ENCODE measurements at places on chromosomes 11 and 22.

DNA sequence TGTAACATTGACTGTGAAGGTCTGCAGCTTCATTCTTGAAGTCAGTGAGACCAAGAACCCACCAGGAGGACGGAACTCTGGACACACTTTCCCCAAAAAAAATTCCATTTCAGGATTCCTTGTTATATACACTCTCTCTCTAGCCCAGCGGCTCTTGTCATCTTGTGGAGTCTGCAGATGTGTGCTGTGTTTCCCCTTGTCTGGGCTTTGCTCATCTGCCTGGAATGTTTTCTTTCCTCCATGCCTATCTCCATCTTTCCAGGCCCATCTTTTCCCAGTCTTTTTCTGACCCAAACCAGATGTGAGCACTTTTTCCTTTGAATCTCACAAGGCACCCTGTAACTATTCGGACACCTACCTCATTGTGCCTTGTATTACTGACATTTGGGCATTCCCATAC, 5.1 kb upstream of the DRG1 start:
- DNase-seq, result no peak

- no peak for DNase-seq
Measured at GRCh38 chr11:9642894-9643293, 21.0 kb upstream of the SWAP70 start.

DNA sequence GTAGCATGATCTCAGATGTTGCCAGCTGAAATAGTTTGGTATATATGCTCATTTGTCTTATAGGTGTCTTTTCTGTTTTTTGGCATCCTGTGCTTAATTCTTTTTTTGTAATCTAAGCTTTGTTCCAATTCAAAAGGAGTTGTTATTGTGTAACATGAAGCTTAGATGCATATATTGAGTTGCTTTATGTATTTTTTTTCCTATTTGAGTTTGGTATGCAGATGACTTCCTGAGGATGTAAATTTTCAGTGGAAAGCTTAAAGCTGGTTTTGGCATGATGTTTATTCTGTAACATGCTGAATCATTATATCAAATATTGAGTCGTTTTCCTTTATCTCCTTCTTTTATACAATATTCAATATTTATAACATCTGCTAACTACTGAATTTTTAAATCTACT, 69.4 kb downstream of the DDX10 start:
- DNase-seq, result no peak

DNA sequence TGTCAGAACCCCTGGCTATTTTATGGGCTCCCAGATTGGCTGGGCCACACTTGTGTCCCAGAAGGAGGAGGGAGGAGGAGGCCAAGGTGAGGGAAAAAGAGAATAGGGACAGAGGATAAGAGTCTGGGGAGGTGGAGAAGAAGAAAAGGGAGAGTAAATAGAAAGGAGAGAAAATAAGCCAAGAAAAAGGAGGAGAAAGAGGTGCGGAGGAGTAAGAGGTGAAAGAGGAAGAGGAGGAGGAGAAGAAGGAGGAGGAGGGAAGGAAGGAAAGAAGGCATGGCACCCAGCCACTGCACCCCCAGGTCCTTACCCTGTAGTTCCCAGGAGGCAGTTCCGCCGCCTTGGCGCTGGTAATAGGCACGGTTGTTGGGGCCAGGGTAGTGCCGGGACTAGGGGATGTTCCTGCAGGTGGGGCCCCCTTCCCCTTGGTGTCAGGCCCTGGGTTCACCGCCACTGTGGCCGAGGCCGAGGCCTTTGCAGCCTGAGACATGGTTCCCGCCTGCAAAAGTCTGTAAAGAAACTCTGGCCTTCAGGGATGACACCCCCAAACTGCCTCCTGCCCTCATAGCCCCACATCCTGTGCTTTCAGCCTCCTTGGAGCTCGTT, 1.9 kb downstream of the CRYBB1 start:
- DNase-seq, result no peak

GRCh38 chr22:46609175-46609690, 11.0 kb upstream of the GRAMD4 start:
- DNase-seq, result no peak

- no peak for DNase-seq
Measured at GRCh38 chr11:36214976-36215692, 74.1 kb downstream of the COMMD9 start.

DNA sequence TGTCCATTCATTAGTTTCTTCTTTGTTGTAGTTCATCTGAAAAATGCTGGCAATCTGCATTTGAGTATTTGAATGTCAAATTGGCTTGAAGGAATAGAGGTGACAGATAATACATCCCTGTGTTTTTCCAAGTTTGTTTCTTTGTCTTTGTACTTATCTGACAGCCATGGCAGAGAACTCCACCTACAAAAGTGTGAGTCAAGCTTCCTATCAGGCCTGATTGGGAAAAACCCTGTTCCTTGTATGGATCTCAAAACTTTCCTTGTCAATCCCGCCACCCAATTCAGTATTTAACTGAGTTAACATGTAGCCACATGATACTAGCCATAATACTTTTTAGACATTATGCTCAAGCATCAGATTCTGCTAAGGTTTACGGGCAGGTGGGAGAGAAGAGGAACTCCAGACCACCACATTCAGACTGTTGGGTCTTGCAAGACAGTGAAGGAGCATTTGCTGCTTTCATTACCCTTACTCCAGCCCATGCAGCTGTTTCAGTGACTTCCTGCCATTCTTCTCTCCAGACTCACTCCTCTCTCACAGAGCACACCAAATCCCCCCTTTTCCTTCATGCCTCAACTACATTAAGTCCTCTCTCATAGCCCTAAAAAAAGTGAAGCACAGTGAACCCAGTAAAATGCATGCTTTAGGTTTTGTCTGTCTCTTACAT, 65.9 kb downstream of the BLID start:
- DNase-seq, result no peak

- DNase-seq, result no peak
Measured at GRCh38 chr11:134560066-134560465, 148.0 kb upstream of the B3GAT1 start.

GRCh38 chr11:112719736-112720525, 241.3 kb upstream of the NCAM1 start:
- no peak for DNase-seq

DNA sequence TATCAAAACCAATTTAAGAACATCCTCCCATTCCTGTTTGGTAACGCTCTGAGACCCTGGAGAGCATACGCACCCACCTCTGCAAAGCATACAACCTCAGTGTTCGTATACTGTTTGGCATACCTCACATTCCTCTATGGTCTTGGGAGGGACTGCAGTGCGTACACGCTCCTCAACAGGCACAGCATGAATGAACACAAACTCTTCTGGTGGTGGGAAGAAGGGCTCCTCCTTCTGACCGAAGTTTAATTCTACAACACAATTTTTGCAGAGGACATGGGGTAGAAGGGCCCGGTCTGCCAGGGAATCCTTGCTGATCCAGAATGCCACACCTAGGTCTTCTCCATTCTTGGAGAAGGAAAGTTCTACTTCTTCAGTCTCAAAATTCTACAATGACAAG, 5.3 kb downstream of the HNRNPUL2 start:
- no peak for DNase-seq

GRCh38 chr11:8233691-8234424, 29.8 kb downstream of the LMO1 start:
- no peak for DNase-seq

GRCh38 chr11:37804666-37805065, 1206.6 kb upstream of the RAG2 start:
- DNase-seq, result no peak

GRCh38 chr11:59207988-59208451, 4.7 kb downstream of the MPEG1 start:
- no peak for DNase-seq

- no peak for DNase-seq
Measured at GRCh38 chr22:27192135-27192829, 534.9 kb downstream of the MIAT start.

GRCh38 chr11:46240861-46241260, 36.6 kb upstream of the CREB3L1 start:
- no peak for DNase-seq

- DNase-seq, result no peak
Measured at GRCh38 chr11:96070453-96070852, 146.5 kb upstream of the MTMR2 start.

GRCh38 chr11:34647131-34647530, 26.2 kb downstream of the EHF start:
- DNase-seq, result no peak

DNA sequence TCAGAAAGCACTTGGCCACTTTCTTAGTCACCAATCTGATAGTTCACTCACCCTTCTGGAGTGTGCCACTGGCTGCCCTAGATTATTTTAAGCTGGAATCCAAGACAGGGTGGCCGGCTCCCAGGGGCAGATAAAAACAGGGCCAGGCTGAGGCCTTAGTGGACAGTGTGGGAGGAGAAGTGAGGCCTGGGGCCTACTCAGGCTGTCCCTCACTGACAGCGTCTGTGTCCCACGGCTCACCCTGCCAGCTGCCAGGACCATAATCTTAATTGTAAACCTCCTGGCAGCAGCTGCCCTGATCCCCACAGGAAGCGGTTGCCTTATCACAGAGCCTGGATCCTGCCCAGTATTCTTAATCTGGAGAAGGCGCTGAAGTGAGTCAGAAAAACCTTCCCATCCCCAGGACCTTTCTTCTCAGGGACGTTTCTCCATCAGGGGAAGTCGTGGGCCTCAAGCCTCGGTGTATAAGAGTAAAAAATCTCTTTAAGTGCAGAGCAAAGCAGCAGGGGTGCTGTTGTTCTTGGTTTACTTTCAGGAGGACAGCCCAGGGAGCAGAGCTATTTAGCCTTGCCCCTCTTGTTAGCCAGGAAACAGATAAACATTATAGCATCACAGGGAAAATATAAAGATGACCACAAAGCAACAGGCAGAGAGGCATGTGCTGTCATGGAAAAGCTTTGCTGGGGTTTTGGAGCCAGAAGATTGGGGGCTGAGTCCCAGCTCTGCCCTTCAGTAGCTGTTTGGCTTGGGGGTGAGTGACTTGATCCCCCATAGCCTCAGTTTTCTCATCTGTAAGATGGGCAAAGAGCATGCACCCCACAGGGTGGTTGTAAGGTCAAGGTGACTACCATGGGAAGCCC, 39.6 kb downstream of the TSPAN18 start:
- DNase-seq, result no peak

- DNase-seq, result no peak
Measured at GRCh38 chr11:112961146-112961668, at the start of gene NCAM1. NCAM1 (plus strand) TSS chr11:112961420.

- DNase-seq, result no peak
Measured at GRCh38 chr11:8013833-8014232, 26.7 kb downstream of the EIF3F start.

- no peak for DNase-seq
Measured at GRCh38 chr11:26820739-26821138, 98.9 kb upstream of the SLC5A12 start.

DNA sequence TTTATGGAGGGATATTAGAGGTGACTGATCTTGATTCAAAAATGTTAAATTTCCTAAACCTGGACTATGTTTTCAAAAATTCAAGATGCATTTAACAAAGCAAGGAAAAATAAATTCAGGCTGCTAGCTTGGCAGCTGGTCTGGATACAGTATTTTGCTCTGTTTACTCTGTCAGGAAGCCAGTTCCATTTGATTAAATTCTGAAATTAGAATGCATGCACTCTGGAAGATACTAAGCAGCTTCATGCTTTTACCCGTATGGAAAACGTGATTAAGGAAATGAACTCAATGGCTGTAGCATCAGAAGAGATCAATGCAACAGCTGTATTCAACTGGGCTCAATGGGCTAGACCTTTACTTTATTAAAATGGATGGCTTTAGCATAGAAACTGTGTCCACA, 14.2 kb downstream of the C11orf71 start:
- no peak for DNase-seq

GRCh38 chr11:134238956-134239355, 14.2 kb downstream of the THYN1 start:
- no peak for DNase-seq

- DNase-seq, result no peak
Measured at GRCh38 chr11:104136861-104137260, 27.1 kb downstream of the PDGFD start.

DNA sequence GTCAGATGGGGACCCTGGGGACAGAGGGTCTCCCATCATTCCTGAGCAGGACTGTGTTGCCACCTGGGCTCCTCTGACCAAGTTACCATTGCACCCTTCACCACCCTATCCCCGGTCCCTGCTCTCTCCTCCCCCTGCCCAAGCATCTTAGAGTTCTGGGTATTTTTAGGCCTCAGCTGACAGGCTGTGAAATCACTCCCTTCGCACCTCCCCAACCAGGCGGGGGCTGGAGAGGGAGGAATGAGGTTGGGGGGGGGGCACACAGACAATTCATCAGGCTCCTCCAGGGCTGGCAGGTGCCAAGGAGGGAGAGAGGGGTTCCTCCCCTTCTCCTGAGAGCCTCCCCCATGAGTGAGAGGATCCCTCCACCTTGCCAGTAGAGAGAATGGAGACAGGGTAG, 9.0 kb downstream of the SYT7 start:
- no peak for DNase-seq

DNA sequence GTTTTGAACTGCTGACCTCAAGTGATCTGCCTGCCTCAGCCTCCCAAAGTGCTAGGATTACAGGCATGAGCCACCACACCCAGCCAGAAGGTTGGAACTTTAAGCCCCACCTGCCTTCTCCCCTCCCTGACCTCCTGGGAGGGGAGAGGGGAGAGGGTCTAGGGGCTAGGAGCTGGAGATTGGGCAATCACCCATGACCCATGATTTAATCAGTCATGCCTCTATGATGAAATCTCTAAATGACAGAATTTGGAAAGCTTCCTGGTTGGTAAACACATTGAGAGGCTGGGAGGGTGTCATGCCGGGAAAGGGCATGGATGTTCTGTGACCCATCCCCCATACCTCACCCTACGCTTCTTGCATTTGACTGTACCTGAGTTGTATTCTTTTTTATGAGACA, 17.1 kb upstream of the TFIP11 start:
- DNase-seq, result no peak

DNA sequence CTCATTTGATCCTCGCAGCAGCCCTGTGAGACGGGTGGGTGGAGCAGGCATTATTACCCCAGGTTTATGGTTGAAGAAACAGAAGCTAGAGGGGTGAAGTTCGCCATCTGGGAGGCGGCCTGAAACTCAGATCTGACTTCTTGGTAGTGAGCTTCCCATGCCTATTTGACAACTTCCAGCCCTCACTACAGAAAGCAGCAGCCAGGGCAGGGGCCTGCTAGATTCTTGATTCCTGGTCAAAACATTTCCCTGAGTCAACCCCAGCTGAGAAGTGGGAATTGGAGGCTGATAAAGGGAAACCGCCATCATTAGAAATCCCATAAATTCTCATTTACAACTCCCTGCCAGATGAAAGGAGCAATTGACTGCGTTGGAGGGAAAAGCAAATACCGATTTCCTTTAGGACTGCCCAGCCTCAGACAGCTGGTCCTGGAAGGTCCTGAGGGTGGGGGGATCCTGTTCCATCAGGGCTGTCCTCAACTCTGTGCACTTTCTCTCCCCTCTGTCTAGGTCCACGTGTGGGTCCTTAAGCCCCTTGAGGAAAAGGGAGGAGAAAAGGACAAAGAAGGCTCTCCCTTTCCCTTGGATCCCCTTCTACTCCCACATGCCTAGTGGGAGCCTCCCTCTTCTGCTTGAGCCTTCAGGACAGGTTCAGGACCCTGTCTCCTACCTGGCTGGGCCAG, 10.2 kb upstream of the NECTIN1 start:
- no peak for DNase-seq

- DNase-seq, result no peak
Measured at GRCh38 chr11:93500759-93501158, 42.4 kb downstream of the SMCO4 start.

Measured in stimulated activated CD8-positive, alpha-beta memory T cell treated with anti-CD3 and anti-CD28 coated beads, Interleukin-4, amount 100 ng/mL, for 1 hour (primary cell).